ENCODE measurements at places on chromosomes 16 and 17. TPM values are rescaled to one million over a fixed set of nuclear protein-coding genes. Genes with fewer than 3 reads are reported as not detected.

The CACNG3 gene
- not detected for total RNA-seq

- H3K36me3 ChIP-seq = no peaks in the 10 kb centered on the region
- no peaks in the 10 kb centered on the region for H3K4me1 ChIP-seq
- H3K27me3 ChIP-seq = no peaks in the 10 kb centered on the region
- no peak overlapping the region for H3K27ac ChIP-seq
- no peak for DNase-seq
- no peak overlapping the region for H3K4me3 ChIP-seq
Observed at GRCh38 chr16:30151091-30151490, 28.1 kb upstream of the MAPK3 start.

GRCh38 chr16:52561910-52562741, 15.2 kb upstream of the TOX3 start:
- no peaks in the 10 kb centered on the region for H3K27me3 ChIP-seq
- no peak for DNase-seq
- no peaks in the 10 kb centered on the region for H3K36me3 ChIP-seq
- H3K4me1 ChIP-seq = no peaks in the 10 kb centered on the region

- H3K27me3 ChIP-seq = peaks cover 3% of the 10 kb centered on the region
- H3K27ac ChIP-seq = no peak overlapping the region
- no peaks in the 10 kb centered on the region for H3K4me1 ChIP-seq
- H3K36me3 ChIP-seq = no peaks in the 10 kb centered on the region
Observed at GRCh38 chr16:82405736-82406135, 221.0 kb upstream of the CDH13 start.

The KIF2B gene
- total RNA-seq = not detected

The GAST gene
- not detected for total RNA-seq

GRCh38 chr17:17906418-17907215, 65.6 kb downstream of the TOM1L2 start:
- no peaks in the 10 kb centered on the region for H3K27me3 ChIP-seq
- peaks cover 5% of the 10 kb centered on the region for H3K4me1 ChIP-seq
- DNase-seq = no peak
- H3K36me3 ChIP-seq = no peaks in the 10 kb centered on the region
- H3K4me3 ChIP-seq = no peak overlapping the region
- no peak overlapping the region for H3K27ac ChIP-seq

GRCh38 chr16:1812732-1813163, 13.9 kb downstream of the HAGH start:
- no peaks in the 10 kb centered on the region for H3K36me3 ChIP-seq
- peak; percentile 57 for DNase-seq

GRCh38 chr17:35239823-35240222, 3.0 kb upstream of the SLFN5 start:
- no peak overlapping the region for H3K4me3 ChIP-seq
- no peaks in the 10 kb centered on the region for H3K36me3 ChIP-seq
- H3K4me1 ChIP-seq = peaks cover 15% of the 10 kb centered on the region
- H3K27me3 ChIP-seq = peaks cover 4% of the 10 kb centered on the region

DNA sequence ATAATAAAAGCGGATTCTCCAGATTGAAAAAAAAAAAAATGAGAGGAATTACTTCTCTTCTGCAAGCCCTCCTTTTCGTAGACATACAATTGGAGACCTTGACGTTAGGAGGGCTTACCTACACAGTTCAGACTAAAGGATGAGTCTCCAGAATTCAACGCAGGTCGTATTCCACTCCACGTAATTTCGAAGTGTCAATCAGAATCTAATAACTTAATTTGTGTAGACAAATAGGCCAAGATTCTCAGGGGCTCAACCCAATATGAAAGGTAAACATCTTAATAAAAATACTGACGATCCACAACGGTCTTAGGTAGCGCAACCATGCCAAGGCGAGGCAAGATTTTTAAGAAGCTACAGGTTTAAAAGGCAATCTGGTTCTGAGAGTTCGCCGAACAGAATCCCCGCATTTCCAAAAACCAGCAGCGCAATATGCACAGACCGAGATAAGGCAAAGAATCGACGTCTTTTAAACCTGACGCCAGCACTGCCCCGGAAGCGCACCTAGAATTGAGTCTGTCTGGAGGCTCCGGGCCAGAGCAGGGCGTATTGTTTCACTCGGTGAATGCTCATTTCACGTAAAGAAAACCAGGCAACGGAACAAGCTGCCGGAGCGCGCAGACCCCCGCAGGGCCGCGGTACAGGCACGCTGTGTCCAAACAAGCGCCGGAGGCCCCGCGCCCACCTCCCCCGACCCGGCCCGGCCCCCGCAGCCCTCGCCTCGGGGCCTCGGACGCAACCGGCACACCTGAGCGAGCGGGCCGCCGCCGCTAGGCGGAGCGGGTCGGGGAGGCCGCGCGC, 623 bp downstream of the MBTPS1 start:
- no peaks in the 10 kb centered on the region for H3K27me3 ChIP-seq
- H3K36me3 ChIP-seq = no peaks in the 10 kb centered on the region
- H3K4me3 ChIP-seq = peak overlapping the region; percentile 91
- DNase-seq = peak; percentile 37
- peaks cover 7% of the 10 kb centered on the region for H3K4me1 ChIP-seq

The ITGAD gene
- not detected for total RNA-seq

GRCh38 chr17:63247706-63248105, 198.4 kb downstream of the CYB561 start:
- H3K27me3 ChIP-seq = no peaks in the 10 kb centered on the region
- H3K4me1 ChIP-seq = peaks cover 4% of the 10 kb centered on the region
- no peaks in the 10 kb centered on the region for H3K36me3 ChIP-seq
- no peak overlapping the region for H3K27ac ChIP-seq
- H3K4me3 ChIP-seq = no peak overlapping the region

The ALOX12B gene
- not detected for total RNA-seq

The MYH8 gene
- total RNA-seq = not detected

DNA sequence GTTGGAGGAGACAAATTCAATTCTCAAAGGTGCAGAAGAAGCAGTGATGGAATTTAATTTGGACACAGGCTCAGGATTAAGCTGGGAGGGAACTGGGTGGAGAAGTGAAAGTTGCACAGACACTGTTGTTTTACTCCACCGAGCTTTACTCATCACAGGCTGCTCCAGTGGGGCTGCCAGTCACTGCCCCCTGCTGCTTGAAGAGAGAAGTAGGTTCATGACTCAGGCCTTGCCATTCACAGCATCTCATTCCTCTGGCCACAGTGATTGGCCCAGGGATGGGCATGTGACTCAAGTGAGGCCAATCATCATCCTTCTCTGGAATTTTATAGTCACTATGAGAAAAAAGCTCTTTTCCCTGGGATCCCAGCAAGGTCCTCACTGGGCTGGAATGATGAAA, 11.8 kb downstream of the GNAO1 start:
- no peak overlapping the region for H3K27ac ChIP-seq
- no peaks in the 10 kb centered on the region for H3K27me3 ChIP-seq
- no peak overlapping the region for H3K4me3 ChIP-seq
- no peak for DNase-seq
- no peaks in the 10 kb centered on the region for H3K4me1 ChIP-seq

DNA sequence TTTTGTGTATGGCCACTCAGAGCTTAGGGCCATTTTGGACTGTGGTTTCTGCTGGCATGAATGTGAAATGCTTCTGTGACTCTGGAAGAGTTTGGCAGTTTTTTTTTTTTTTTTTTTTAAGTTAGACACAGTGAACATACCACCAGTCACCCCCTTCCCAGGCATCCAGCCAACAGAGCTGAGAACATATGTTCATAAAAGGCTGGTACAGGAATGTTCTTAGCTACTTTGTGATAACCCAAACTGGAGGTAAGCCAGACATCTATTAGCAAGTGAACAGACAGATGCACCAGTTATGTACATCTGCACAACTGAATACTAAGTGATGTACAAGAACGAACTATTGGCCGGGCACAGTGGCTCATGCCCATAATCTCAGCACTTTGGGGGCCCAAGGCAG, 92.7 kb downstream of the ABCC1 start:
- no peaks in the 10 kb centered on the region for H3K27me3 ChIP-seq
- H3K4me1 ChIP-seq = no peaks in the 10 kb centered on the region
- peak; percentile 88 for DNase-seq
- H3K27ac ChIP-seq = no peak overlapping the region
- no peak overlapping the region for H3K4me3 ChIP-seq
- H3K36me3 ChIP-seq = peaks cover 33% of the 10 kb centered on the region

DNA sequence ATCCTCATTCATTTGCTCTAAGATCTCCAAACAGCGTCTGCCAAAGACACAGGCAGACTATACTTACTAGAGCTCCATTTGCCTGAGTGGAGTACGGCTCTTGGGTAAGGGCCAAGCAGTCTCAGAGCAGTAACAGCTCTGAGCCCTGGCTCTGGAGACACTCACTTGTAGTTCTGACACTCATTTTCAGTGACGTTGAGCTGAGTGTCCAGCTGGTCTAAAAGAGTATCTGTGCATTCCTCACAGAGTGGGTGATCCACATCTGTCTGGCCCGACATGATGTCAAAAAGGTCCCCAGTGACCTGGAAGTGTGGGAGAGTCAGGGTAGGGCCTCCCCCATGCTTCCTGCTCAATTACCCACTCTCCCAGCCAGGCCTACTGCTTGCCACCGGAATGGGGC, 5.7 kb downstream of the BECN1 start:
- H3K36me3 ChIP-seq = peaks cover 51% of the 10 kb centered on the region
- H3K4me3 ChIP-seq = no peak overlapping the region
- H3K4me1 ChIP-seq = peaks cover 37% of the 10 kb centered on the region
- H3K27ac ChIP-seq = peak overlapping the region; percentile 78
- DNase-seq = peak; percentile 27

The RNF227 gene
- 0.54 TPM for total RNA-seq

The GCGR gene
- total RNA-seq = not detected

- H3K36me3 ChIP-seq = no peaks in the 10 kb centered on the region
- H3K27me3 ChIP-seq = no peaks in the 10 kb centered on the region
- H3K4me1 ChIP-seq = no peaks in the 10 kb centered on the region
- H3K27ac ChIP-seq = no peak overlapping the region
- DNase-seq = peak; percentile 3
Observed at GRCh38 chr16:17769065-17769464, 298.3 kb upstream of the XYLT1 start.

- peak overlapping the region; percentile 43 for H3K4me3 ChIP-seq
- H3K36me3 ChIP-seq = no peaks in the 10 kb centered on the region
- peaks cover 3% of the 10 kb centered on the region for H3K27me3 ChIP-seq
- no peak for DNase-seq
- no peak overlapping the region for H3K27ac ChIP-seq
Observed at GRCh38 chr16:85613604-85614337, 649 bp downstream of the GSE1 start.

DNA sequence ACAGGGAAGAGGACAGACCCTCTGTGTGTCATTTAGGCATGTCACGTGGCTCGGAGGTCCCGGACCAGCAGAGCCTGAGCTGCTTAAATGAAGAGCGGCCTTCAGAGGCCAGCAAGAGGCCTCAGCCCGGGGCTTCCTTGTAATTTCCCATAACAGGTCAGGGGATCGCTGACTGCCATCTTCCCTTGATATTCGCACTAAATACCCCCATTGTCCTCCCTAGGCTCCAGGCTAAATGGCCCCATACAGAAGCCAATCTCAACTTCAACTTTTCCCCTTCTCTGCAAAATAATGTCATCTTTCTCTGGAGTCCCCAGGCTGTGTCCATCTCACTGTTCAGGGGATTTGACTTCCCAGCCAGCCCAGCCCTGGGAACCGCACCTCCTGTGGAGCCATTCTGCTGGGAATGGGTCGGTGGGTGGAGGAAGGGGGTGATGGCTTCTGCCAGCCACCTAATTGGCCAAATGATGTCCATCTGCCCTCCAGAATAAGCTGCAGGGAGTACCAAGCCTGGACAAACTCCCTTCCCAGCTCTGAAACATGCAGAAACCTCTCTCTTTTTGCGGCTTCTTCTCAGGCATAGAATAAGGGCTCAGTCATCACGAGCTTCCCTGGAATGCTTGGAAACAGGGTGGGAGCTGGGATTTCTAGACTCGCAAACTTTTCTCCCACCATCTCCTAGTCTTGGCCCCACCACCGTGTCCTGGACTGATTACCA, 129.9 kb downstream of the SDK2 start:
- peaks cover 12% of the 10 kb centered on the region for H3K27me3 ChIP-seq
- no peak for DNase-seq
- H3K27ac ChIP-seq = no peak overlapping the region
- no peaks in the 10 kb centered on the region for H3K4me1 ChIP-seq

- peak; percentile 37 for DNase-seq
- H3K4me1 ChIP-seq = peaks cover 21% of the 10 kb centered on the region
- no peaks in the 10 kb centered on the region for H3K27me3 ChIP-seq
- no peaks in the 10 kb centered on the region for H3K36me3 ChIP-seq
- no peak overlapping the region for H3K27ac ChIP-seq
Observed at GRCh38 chr16:11005611-11005975, 61.2 kb downstream of the CLEC16A start.

DNA sequence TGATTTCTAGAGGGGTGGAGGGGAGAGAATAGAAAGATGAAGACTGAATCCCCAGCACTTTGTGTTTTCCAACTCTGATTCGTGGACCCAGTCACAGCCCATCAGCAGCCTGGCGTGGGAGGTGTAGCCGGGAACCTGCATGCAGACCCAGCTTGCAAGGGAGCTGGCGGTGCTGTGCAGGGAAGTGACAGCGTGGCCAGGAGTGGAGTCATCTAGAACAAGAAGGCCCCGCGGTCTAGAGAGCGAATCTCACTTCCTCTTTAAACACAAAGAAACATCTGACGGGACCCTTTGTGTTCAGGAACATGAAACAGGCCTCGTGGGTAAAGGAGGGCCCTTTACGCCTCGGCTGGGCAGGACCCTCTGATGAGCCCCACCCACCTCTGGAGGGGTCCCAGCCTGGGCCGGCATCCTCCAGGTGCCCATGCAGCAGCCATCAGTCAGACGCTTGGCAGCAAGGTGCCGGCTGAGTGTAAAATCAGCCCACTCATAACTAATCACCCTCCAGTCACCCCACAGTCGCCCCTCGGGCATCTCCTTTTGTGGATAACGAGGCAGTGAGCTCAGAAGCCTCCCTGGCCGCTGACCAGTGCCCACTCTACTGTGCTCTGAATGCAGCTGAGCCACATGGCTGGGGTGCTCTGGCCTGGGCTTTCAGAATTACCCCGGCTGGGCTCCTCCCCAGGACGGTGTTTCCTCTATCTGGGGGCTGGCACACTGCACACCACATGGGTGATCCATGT, 4.4 kb downstream of the SNAI3 start:
- H3K4me3 ChIP-seq = no peak overlapping the region
- H3K27ac ChIP-seq = no peak overlapping the region
- no peaks in the 10 kb centered on the region for H3K36me3 ChIP-seq
- H3K4me1 ChIP-seq = peaks cover 9% of the 10 kb centered on the region
- DNase-seq = no peak

The C1QTNF1 gene
- 2.2 TPM for total RNA-seq

DNA sequence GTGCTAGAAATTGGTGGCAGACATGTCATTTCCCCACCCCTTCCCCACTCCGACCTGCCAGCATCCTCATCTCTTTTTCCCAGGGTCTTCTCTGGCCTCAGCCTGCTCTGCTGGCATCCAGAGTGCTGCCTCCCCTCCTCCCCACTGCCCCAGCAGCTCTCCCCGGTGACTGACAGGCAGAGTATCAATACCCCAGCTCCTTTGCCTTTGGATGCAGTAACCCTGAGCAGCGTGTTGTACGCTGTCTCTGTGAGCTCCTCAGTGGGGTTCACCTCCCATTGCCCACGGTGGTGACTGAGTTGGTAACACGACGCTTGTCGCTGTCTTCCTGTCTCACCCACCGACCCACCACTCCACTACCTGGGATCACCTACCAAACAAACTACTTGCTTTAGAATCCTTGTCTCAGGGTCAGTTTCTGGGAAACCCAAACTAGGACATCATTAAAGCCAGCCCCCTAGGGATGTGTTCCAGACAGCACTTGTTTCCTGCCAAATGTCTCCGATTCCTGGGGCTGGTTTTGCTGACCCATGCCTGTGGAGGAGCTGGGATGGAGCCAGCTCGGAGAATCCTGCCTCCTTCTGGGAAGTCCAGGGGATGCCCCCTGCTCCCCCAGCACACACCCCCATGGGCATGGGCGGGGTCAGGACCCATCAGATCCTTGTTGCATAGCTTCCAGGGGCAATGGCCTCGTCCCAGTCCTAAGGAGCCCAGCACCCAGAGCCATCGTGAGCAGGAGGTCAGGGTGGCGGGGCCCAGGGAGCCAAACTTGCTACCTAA, 8.3 kb upstream of the SBK1 start:
- no peaks in the 10 kb centered on the region for H3K27me3 ChIP-seq
- H3K4me1 ChIP-seq = no peaks in the 10 kb centered on the region
- H3K36me3 ChIP-seq = no peaks in the 10 kb centered on the region
- no peak for DNase-seq

All from astrocyte (in vitro differentiated cells and primary cell).